ENCODE measurements at places on chromosomes 3 and 15.

- no peak for DNase-seq
Observed at GRCh38 chr3:115385774-115386730, 237.3 kb upstream of the GAP43 start.

DNA sequence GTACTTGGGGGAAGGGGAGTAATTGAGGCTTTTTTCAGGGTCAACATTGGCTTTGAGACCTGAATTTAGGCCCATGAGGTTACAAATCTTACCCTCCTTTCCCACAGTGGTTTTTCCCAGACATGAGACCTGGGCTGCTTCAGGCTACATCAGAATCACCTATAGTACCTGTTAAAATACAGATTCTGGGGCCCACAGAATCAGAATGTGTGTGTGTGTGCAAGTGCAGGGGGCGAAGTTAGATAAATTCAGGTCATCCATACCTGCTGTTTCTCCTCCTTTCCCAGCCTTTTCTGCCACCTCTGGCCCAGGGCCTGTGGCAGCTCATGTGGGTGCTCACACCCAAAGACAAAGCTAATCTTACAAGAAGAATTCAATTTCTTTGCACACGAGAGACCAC is 110.5 kb downstream of the RAB11A start:
- no peak for DNase-seq

DNA sequence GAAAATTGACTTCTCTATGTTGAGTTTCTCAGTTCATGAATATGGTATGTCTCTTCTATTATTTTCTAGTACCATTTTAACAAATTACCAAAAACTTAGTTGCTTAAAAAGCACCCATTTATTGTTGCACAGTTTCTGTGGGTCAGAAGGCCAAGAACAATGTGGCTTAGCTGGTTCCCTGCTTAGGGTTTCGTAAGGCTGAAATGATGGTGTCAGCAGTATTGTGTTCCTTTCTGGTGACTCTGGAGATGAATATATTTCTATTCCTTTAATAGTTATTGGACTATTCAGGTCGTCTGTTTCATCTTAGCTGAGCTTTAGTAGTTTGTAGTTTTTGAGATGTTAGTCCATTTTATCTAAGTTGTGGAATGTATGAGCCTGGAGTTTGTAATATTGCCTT is 44.9 kb downstream of the IL1RAP start:
- DNase-seq: no peak

- DNase-seq: no peak
Observed at GRCh38 chr15:57283774-57284503, 92.4 kb upstream of the CGNL1 start.

DNA sequence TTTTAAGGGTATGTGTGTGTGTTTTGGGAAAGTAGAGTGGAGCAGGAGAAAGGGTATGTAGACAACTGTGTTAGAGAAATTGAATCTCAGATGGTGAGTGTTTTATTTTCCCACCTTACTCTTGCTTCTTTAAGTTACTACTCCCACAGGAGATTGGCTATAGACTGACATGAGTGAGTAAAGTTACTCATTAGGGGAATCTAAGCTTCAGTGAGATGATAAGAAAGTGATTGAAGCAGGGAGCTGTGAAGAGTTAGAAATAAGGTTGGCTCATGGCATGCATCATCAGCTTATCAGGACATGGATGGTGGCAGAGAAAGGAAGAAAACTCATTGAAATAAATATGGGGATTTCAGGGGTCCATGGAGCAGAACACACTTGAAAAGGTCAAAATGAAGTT is 88.9 kb downstream of the MBNL1 start:
- no peak for DNase-seq
